NCI-H1694 (cell line): ENCODE measurements at places on chromosomes 5 and 9.

DNA sequence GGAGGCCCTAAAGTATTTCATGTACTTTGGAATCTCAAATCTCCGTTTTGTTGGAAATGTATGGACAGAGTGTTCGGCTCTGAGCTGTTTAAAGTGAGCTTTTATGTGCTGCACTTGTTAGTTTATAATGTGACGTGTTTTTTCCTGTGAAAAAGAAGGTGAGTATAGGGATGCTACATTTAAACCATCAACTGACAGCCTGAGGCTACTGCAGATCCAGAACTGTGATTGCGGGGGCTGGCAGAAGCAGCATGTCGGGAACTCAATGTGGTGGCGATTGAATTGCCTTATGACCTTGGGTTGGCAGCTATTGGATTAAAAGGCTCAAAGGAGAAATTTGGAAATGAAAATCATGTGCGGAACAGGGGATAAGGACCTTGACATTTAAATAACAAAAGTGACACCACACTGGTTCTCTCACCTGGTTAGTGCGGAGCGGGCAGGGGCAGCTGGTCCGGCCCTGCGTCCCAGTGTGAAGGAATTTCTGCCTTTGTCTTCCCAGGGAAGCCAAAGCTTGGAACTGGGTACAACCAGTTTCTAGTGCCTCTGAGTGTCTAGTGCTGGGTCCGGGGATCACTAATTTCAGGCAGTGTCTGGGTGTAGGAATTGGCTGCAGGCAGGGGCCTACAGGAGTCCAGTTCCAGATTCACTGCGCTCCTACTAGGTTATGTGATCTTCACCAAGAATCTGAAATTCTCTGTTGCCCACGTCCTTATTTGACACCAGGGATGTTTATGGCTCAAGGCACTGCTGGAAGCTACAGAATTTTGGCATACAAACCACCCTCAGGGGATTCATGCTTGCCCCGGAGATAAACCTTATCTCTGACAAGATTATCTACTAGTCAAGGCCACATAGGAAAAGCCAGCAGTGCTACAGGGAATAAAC is 120.7 kb upstream of the ERCC6L2 start:
- no peak for DNase-seq

GRCh38 chr5:58970766-58971165 is 387.9 kb downstream of the RAB3C start:
- DNase-seq = no peak

- DNase-seq = no peak
Observed at GRCh38 chr5:154164249-154164581, 26.3 kb upstream of the GALNT10 start.

GRCh38 chr9:90306158-90306557 is 336.5 kb downstream of the DIRAS2 start:
- DNase-seq = no peak

GRCh38 chr5:149181732-149182131 is 40.4 kb downstream of the ABLIM3 start:
- no peak for DNase-seq

- DNase-seq = no peak
Observed at GRCh38 chr9:85741095-85741874, 469 bp downstream of the AGTPBP1 start.

DNA sequence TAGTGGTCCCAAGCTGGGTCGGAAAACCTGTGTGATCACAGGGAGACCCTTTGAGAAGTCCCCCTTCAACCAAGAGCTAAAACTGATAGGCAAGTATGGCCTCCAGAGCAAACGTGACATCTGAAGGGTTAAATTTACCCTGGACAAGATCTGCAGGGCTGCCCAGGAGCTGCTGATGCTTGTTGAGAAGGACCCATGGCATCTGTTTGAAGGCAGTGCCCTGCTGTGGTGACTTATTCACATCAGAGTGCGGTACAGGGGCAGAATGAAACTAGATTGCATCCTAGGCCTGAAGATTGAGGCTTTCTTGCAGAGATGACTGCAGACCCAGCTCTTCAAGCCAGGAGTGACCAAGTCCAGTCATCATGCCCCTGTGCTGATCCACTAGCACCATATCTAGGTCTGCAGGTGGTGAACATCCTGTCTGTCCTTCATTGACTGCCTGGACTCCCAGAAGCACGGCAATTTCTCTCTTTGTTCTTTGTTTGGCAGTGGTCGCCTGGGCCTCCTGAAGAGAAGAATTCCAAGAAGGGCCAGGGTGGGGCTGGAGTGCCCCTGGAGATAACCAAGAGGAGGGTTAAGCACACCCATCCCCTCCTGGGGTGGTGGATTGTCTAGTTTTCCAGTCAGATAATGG is 25.7 kb upstream of the CHD1 start:
- no peak for DNase-seq

- DNase-seq = no peak
Observed at GRCh38 chr9:136267261-136268111, 21.9 kb upstream of the QSOX2 start.

DNA sequence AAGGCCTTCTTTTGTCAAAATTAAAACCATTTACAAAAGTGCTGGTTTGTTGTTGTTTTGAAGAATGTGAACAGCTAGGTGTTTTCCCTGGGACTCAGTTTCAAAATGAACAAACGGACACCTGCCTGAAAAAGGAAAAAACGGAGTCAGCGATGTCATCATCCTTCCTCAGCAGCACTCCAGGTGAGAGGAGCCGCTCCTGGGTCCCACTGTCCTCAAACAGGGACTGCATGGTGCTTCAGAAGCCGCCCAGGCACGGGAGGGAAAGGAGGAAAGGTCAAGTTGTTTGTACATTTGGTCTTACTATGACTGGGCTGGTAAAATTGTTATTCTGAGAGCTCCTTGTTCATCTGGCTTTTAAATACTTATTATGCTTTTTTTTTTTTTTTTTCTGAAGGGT is 69.0 kb upstream of the ZSWIM6 start:
- no peak for DNase-seq

GRCh38 chr9:108056805-108057386 is 567.3 kb upstream of the KLF4 start:
- DNase-seq = no peak

DNA sequence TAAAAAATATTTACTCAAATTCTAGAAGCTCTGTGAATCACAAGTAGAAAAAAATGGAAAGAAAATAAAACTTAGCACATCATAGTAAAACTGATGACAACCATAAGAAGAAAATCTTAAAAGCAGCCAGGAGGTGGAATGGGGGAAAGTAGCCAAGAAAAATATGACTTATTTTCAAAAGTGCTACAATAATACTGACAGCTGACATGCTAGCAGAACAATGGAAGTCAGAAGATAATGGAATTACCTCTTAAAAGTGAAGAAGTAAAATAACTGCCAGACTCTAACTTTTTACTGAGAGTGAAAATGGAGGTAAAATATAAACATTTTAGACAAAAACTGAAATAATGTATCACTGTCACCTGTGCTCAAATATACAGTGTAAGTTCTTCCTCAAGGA is 532.2 kb upstream of the SGCD start:
- no peak for DNase-seq

DNA sequence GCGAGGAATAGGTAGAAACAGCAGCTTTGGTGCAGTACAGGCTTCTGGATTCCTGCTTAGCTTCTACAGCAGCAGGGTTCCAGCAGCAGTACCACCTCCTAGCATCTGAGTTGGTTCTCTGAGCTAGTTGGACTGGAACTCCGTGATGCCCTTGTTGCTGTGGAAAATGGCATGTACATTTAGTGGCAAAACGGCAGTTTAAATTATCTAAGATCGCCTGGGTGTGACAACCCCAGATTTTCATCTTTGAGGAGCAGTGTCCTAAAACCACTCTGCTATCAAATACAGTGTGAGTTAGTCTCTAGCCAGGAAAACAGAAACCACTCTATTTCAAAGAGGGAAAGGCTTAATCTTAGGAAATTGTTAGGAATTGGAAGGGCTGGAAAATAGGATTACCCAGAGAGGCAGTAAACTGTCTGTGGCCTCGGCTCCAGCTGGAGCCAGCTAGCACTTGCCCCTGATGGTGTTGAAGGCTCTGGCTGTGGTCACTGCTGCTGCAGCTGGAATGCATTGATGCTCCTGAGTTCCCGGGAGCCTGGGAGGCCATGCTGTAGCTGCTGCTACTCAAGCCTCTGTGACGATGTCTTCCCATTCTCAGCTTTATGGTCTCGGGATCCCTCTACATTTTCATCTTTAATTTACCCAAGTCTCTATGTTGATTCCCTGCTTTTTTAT is 29.4 kb downstream of the RAD23B start:
- DNase-seq = no peak

GRCh38 chr9:63816751-63817621 is 1468.0 kb downstream of the FOXD4L5 start:
- no peak for DNase-seq

DNA sequence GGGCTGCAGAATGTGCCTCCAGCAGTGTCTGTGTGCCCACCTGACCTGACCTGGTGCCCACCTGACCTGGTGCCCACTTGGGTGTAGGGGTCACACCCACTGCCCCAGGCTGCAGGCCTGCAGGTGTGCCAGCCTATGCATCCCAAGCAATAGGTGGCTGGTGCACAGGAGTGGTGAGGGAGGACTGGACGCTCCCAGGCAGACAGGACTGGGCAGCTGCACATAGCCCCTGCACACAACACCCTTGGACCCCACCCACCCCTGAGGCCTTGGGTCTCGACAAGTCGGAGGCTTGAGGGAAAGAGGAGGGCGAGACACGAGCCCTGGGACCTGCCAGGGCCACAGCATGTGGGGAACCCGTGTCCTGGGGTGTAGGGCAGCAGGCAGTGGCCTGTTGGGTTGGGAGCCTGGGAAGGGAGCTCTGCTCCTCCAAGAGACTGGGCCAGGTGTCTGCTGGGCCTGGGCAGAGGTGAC is 10.8 kb upstream of the NRARP start:
- no peak for DNase-seq

DNA sequence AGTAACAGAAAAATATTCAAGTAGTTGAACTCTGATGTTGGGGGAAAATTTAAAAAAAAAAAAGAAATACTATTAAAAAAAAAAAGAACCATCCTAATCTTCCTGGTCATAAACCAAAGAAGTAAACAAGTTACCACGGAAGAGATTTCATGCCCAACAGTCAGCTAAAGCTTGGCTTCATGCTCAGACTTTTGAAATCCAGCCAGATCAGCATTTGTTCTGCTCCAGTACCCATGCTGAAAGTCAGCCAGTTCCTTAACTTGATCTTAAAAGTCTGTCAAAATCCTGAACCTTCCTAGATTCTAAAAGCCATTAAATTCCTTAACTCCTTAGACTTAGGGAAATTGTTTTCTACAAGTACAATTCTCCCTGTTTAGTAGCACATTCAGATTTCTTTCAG is 908.7 kb upstream of the CDH9 start:
- no peak for DNase-seq

DNA sequence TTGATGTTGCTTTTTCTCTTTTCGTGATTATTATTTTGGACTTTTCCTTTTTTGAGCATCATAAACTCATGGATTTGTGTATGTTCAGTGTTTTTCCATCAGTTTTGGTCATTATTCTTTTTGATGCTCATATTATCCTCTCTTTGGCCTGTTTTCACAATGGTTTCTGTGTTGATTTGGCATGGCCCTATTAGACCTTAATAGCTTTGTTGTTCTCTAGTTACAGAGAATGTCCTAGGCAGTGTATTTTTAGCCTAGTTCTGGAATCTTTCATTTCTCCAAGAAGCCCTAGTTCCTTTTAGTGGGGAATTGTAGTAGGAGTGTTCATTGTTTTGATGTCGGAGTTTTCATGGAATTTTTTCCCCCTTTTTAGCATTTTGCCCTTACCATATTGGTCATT is 41.3 kb upstream of the ROPN1L start:
- DNase-seq = no peak

DNA sequence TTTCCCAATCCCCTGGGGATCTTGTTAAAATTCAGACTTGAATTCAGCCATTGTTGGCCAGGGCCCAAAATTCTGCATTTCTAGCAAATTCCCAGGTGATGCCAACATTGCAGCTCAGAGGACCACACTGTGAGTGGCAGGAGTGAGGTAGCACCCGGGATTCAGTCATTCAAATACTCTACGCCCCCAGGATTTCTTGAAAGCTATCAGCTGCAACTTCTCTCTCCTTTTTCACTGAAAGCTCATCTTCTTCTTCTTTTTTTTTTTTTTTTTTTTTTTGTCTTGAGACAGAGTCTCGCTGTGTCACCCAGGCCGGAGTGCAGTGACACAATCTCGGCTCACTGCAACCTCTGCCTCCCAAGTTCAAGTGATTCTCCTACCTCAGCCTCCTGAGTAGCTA is 19.3 kb upstream of the ANKH start:
- no peak for DNase-seq

DNA sequence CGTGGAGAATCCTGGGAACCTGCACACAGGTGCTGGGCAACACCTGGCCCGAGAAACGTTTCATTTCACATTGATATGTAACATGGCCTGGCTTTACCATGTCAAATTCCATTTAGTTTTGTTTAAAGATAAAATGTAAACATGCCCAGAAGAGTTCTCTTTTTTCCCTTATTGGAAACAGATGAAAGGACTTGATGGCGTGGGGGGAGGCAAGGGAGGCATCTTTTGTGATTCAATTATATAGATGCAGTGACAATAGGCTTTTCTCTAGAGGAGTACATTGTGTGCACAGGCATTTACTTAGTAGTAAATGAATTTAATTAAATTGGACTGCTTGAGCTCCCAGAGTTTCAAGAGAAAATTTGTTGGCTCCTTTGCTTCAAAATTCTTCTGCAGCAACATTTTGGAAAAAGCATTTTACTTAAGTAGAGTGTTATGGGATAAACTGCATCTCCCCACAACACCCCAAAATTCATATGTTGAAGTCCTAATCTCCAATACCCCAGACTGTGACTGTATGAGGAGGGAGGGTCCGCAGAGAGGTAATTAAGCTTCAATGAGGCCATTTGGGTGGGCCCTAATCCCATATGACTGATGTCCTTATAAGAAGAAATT is 254.3 kb upstream of the NFIL3 start:
- DNase-seq = no peak

DNA sequence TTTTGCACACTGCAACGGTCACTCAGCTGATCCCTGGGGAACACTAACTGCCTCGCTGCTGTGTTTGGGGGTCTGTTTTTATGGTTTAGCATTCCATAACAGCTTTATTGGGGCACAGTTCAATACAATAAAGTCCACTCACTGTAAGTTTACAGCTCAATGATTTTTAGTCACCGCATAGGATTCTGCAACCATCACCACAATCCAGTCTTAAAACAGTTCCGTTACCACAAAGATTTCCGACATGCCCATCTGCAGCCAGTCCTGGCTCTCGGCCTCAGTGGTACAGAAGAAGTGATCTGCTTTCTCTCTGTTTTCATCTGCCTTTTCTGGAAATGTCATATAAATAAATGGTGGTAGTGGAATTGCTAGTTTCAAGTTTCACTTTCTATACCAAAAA is 23.6 kb downstream of the OR2V2 start:
- DNase-seq = no peak

- DNase-seq = no peak
Observed at GRCh38 chr9:113755433-113755832, 120.7 kb upstream of the ZNF618 start.

DNA sequence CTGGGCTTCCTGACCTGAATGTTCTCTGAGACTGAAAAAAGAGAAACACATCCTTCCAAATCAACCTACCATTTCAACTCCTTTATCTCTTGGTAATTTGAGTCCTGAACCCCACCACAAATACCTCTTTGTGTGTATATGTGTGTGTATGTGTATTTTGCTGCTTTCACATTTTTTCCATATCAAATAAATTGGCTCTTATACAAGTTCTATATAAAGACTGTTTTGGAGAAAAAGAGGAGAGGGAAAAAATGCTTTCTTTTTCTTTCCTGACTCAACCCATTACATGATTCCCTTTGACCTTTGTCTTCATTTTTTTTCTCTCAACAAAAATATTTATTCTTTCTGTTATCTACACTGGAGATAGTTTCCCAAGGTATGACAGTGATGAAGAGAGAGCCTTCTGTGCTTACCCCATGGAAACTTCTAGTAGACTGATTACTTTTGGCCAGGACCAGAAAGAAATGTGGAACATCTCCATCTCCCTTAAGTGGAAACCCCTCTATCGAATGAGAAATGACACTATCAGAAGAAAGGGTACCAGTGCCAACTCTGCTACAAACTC is 85.3 kb downstream of the PAPPA start:
- no peak for DNase-seq
